ENCODE measurements at places on chromosomes 2 and 18. TPM values are rescaled to one million over a fixed set of nuclear protein-coding genes. Genes with fewer than 3 reads are reported as not detected.

DNA sequence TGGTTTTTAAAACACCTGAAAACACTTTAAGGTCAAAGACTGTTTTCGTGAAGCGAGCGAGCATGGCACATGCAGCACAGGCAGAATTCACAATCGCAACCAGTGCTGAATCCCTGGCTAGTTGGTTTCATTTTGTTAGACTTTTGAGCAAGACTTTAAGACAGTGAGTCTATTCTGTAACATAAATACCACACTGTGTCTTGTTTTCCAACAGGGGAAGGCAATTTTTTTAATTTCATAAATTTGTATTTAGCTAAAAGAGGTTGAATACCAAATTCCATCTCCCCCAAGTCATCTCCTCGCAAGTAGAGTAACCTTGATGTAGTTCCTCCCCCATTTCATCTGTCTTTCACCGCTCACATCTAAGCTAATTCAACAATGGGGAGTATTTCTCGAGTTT lies 1.4 kb downstream of the CERKL start:
- ATAC-seq = no peak

DNA sequence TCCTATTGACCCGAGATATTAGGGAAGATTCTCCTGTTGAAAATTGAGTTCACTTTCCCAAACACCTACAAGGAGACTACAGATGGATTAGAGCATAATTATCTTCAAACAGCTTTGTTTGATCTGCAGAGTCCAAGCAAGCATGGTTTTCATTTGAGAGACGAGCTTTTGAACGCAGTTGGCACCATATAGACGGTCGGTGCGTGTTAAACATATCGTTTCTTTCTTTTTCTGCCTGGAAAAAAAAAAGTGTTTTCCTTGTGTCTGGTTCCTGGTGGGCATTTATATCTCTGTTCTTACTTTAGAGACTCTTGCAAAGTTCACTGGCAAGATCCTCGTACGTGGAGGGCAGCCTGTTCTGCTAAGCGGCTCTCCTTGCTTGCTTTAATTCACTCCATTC lies 248.9 kb downstream of the TMEM182 start:
- ATAC-seq = no peak

- ATAC-seq = no peak
Measured at GRCh38 chr2:43001787-43002468, 209.5 kb upstream of the HAAO start.

DNA sequence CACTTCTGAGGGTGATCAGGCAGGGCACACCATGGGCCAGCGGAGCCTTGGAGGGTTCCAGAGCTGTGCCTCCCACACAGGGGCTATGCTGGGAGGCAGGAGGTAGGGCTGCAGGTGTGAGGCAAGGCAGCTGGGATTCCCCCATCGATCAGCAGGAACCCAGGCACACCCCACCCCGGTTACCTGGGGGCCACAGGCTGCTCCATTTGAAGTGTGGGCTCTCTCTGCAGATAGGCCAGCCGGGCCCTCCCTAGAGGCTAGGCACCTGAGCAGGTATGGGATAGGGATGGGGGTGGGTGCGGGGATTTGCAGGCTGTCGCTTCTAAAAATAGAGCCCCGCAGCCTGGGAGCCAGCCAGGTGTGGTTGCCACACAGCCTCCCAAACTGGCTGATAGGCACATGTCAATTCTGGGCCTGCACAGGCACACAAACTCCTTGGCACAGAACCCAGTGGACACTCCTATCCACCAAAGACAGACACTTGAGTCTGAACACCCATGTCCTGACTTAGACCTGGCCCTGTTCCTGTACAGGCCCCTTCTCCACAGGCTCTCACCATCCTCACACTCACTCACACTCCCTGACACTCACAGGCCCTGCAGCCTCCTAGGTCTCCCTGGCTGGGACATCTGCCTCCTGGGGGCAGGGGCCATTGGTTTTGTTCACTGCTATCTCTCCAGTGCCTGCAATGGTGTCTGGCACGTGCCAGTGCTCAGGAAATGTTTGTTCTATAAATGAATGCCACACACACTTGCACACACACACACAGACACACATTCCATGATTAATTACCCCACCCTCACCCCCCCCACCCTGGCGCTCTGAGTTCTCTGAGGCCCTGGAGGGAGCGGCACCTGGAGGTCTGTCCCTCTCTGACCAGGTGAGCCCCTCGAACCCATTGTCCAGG lies 73.4 kb downstream of the ZFP36L2 start:
- ATAC-seq = peak; percentile 45

DNA sequence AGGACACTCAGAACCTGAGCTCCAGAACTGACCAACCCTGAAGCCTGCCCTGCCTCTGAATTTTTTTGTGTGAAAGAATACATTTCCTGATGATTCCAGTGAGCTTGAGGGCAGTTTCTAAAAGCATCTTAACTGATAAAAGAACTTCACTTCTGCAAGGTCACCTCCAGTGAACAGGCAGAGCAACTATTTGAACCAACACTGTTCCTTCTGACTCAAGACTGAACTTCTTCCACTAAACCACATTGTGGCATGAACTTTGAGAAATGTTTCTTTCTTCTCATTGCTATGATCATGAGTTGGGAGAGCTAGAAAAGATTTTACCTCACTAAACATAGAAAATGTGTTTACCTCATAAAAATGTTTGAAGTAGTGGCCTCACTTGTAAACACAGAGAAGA lies 83.8 kb upstream of the SERTAD2 start:
- ATAC-seq = no peak

DNA sequence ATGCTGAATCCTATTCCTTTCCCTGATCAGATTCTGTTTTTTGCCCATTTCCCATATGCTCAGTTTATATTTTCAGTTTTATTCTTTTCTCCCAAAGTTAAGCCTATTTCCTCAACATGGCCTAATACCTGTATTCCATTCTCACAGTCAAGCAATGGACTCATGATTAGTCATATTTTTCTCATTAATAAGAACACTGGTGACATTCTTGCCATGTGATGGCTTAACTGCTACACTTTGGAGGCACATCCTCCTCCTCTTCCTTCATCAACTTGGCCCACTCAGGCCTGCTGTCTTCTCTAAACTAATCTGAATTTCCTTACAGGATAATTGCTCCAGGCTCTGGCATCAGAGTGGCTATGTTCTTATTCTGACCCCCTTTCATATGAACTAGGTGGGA lies 679.2 kb downstream of the NYAP2 start:
- ATAC-seq = no peak

RFX8 gene
- total RNA-seq = not detected

- ATAC-seq = no peak
Measured at GRCh38 chr2:8671176-8671575, 10.7 kb upstream of the ID2 start.

GRCh38 chr2:42770288-42771131 lies 6.6 kb upstream of the OXER1 start:
- ATAC-seq = peak; percentile 54

- ATAC-seq = no peak
Measured at GRCh38 chr2:233433794-233434193, 79.5 kb downstream of the DGKD start.

DNA sequence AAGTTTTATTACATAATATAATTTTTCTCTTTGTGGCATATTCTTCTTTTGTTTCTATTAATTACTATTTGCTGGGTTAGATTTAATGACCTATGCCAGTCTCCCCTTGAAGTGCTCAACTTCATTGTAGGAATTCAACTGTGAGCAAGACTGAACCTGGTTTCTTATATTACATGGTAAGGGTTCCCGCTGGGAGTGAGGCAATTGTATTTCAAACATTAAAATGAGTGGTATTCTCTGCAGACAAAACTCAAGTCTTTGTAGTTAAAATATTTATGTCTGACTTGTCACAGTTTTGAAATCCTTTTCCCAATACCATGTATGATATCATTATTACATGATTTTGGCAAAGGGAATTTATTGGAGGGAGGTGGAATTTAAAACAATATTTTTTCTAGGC lies 278.7 kb downstream of the GULP1 start:
- no peak for ATAC-seq

GNLY gene
- total RNA-seq = not detected

TUBA4B gene
- 0.38 TPM for total RNA-seq

DNA sequence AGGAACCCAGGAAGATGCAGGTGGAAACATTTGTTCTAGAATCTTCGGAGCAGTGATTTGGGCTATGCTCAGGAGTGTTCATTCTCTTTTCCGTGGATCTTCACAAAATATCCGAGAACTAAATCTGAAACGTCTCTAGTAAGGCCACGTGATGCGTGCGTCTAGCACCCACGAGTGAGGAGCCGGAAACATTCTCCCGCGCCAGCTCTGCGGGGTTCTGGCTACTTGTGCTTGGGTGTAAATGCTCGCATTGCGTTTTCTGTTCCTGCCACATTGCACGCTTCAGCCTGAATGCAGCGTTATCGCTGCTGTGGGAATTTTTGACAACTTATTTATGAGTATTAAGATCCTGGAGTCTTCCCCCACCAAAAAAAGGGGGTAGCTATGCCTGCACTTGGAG lies 71.4 kb downstream of the KLHL29 start:
- ATAC-seq = no peak

DNA sequence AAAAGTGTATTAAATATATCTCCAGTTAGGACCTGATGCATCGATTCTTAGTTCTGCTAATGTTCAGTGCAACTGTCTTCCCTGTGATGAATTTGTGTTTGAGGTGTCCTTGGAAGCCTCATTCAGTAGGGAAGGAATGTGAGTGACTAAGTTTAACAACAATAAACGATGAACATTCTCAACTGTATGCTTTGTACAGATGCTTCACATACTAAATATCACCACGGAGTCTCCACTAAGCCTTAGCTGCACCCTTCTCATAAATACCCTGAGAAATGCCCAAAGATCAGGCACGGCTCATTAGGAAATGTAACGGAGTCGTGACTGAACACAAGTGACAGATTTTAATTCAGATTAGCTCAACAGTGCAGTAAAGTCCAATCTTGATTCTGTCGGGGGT lies 24.4 kb upstream of the AGFG1 start:
- ATAC-seq = peak; percentile 59

GRCh38 chr2:212266297-212266696 lies 272.3 kb downstream of the ERBB4 start:
- no peak for ATAC-seq

AQP4 gene
- 0.08 TPM for total RNA-seq

DNA sequence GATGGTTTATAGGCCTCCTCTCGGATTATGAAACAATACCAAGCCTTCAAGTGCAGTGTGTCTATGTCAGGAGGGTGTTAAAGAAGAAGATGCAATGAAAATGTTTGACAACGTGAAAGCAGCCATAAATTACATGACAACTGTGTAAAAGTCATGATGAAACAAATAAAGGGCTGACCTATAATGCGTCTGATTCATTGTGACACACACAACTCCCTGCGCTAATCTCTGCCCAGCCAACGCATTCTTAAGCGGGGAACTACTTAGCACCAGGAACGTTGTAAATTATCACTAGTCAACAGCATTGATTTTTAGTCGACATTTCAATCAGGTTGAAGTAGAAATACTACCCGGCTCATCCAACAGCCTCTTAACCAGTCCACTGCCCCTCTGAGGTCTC lies 26.8 kb downstream of the BCL11A start:
- no peak for ATAC-seq

CHRND gene
- 0.29 TPM for total RNA-seq

GRCh38 chr2:105860567-105860966 lies 115.9 kb downstream of the NCK2 start:
- ATAC-seq = no peak

DNA sequence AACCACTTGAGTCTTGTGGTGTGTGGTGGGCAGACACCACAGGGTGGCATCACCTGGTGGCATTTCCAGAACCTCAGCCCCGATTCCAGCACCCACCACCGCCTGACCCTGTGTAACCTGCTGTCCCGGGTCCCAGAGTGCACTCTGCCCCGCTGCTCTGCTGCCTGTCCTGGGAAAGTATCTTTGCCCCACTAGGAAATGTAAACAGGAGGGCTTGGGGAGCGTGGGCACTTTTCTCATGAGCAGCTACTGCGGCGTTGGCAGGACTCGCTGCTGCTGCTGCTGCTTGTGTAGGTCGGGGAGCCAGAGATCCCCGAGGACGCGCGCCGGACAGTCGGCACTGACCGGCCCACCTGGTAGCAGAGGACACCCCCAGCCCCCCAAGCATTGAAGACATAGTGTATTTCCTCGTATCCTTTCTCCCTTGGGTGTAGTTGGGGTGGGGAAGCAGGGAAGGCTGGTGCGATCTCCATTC lies 13.4 kb downstream of the DTYMK start:
- no peak for ATAC-seq

DIPK1C gene
- 0.11 TPM for total RNA-seq

GRCh38 chr18:50410894-50411293 lies 36.0 kb downstream of the SKA1 start:
- peak; percentile 95 for ATAC-seq

CXCR4 gene
- total RNA-seq = 24.5 TPM

RSAD2 gene
- 0.45 TPM for total RNA-seq

GRCh38 chr2:85134255-85134895 lies 1.2 kb downstream of the TCF7L1 start:
- ATAC-seq = peak; percentile 3

EHD3 gene
- 6.1 TPM for total RNA-seq

COPS7B gene
- 21.1 TPM for total RNA-seq

GRCh38 chr2:96074156-96074555 lies 39.4 kb upstream of the GPAT2 start:
- no peak for ATAC-seq

Measured in motor neuron (in vitro differentiated cells).